ENCODE measurements at places on chromosomes 6 and 20.

DNA sequence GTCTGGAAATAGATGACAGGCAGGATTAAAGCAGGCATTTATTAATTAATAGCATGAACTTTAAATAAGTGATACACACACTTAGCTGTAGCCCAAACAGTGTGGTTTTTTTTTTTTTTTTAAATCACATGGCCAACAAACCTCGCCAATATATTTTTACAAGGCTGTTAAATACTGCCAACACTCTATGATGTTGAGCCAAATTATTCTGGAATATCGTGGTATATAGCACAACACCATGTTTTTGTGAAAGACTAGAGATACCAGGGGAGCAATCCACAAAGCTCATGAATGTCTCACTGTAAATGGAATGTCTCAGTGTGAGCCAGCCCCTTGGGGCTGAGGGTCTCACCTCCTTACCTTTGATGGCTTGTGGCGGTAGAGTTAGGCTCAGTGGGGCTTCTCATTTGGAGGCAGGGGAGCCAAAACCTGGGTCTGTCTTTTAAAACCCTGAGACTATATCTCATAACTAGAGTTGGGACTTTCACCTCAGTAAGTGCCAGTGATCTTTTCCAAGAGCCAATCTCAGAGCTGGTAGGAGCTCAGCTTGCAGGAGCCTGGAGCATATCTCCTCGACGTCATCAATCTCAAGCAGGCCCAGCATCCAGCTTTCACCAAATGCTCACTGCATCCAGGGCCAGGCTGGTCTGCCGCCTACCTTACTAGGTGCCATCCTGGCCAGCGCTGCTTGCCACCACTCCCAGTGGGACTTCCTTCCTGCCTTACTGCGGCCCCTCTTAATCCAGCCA, 78.5 kb upstream of the FAM184A start:
- no peak for DNase-seq

DNA sequence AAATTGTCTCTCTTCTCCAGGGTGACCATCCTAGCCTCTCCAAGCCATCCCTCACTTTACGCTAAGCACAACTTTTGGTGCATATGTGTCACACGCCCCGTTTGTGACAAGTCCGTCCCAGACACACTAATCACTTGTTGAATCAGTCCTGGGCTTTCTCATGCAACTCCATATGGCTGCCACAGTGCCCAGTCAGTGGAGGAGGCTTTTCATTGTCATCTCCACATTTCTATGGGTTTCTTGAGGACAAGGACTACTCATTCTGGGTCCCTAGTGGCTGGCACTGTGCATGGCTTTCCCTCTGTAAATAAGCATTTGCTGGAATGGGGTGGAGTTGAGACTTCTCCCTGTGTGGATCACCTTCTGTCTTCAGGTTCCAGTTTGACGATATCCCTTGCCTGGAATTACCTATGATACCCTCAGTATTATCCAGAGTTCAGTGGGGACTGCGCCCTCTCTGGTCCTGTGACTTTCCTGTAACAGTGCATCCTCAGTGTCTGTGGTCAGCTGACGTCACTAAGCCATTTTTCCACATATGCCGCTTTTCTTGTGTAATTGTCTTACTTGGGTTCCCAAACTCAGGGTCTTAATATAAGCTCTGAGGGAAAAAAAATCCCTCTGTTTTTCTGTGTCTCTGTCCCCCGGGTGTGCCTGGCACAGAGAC, 59.8 kb upstream of the MYL9 start:
- no peak for DNase-seq

GRCh38 chr6:141562186-141562811, 570.4 kb upstream of the GJE1 start:
- DNase-seq, result no peak

GRCh38 chr6:148273962-148274752, 68.5 kb upstream of the SASH1 start:
- DNase-seq, result no peak

GRCh38 chr6:43803783-43804549, 34.0 kb downstream of the VEGFA start:
- no peak for DNase-seq

GRCh38 chr20:46004187-46004586, 4.5 kb upstream of the MMP9 start:
- DNase-seq, result no peak

- no peak for DNase-seq
Observed at GRCh38 chr6:151148111-151148510, 91.7 kb upstream of the AKAP12 start.

GRCh38 chr20:46200582-46201570, 82.8 kb downstream of the CD40 start:
- no peak for DNase-seq

GRCh38 chr6:124487623-124488431, 474.4 kb upstream of the RNF217 start:
- no peak for DNase-seq

GRCh38 chr6:44675449-44675848, 287.9 kb downstream of the CDC5L start:
- no peak for DNase-seq

DNA sequence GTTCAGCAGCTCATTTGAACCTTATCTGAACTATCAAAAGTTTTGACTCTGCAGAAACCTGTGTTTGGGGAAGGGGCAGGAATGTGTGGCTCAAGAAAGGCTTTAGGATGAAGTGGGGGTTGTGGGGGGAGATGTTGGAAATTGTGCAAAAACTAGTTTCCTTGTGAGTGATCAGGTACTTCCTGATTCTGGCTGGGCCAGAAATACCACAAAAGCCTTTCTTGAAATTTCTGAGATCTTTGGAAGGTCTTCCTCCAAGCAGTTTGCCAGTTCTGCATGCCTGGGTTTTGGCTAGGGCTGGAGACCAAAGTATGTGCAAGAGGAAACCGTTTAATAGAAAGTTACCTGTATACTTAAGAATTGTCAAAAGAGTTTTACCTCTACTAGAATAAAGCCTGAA, 116.6 kb downstream of the BMP2 start:
- no peak for DNase-seq

GRCh38 chr6:128095362-128095761, 194.5 kb upstream of the THEMIS start:
- no peak for DNase-seq

DNA sequence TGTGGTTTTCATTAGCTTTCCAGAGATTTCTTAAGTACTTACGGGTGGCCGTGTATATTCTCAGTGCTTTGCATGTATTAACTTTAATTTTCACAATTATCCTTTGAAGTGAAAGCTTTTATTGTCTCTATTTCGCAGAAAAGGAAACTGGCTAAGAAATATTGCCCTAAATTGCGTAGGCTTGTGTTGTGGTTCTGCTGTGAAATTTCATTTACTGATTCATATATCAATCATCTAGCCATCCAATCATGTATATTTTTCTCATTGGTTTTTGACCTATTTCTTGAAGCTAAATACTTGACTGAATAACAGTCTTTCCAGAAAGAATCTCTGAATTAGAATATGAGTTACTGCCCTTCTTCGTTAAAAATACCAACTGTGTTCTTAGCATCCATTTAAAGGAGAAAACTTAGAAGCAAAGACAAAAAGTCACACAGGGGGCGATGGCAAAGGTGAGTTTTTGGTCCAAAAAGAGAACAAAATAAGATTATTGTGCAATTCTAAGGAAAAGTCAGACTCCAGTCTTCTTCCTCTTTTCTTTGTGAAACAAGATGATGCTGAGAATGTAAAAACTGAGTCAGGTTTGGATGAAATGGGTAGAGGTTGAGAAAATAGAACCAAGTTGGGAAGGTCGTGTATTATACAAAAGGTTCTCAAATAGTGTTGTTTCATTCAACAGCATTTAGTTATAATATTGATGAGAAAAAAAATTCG, 1.4 kb downstream of the CYB5R4 start:
- no peak for DNase-seq

DNA sequence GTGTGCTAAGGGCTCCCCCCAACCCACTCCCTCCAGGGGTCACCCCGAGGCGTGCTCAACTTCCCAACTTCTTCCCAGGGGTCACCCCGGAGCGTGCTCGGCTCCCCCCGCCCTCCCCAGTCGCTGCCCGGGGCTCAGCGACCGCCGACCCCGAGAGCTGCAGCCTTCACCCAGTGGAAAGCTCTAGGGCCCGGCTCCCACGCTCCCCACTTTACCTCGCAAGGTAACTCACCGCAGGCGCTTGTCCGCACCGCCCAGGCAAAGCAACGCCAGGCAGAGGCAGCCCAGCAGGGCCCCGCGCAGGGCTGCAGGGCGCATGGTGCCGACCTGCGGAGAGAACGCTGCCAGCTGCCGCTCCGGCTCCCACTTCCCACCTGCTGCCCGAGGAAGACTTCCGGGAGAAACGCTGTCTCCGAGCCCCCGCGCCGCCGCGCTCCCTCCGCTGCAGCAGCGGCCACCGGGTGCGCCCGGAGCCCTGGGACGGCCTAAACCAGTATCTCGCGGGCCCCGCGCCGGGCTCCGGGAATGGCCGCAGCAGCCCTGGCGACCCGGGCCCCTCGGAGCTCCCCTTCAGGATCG, 396 bp downstream of the RNASET2 start:
- no peak for DNase-seq

DNA sequence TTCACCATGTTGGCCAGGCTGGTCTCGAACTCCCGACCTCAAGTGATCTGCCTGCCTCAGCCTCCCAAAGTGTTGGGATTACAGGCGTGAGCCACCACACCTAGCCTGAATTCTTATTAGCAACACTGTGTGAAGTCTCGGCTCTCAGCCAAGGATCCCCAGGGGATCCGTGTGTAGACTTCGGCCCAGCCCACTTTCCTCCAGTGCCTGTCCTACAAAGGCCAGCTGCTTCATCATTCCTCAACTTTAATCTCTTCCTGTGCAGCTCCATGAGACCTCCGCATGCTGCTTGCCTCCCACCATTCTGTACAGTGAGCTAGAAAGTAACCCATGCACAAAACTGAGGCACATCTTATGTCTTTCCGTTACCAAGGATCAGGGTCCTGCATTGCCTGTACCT, 71.8 kb downstream of the SAMD3 start:
- DNase-seq, result no peak

GRCh38 chr20:16526433-16527380, 46.5 kb downstream of the KIF16B start:
- DNase-seq, result no peak

Data from activated CD4-positive, alpha-beta T cell treated with anti-CD3 and anti-CD28 coated beads, Interleukin-2, amount 50 U/mL, for 48 hours (primary cell).